ENCODE measurements at places on chromosomes 1 and 21.

GRCh38 chr1:198156111-198156744 lies 570 bp upstream of the NEK7 start:
- ATAC-seq = peak; percentile 26

DNA sequence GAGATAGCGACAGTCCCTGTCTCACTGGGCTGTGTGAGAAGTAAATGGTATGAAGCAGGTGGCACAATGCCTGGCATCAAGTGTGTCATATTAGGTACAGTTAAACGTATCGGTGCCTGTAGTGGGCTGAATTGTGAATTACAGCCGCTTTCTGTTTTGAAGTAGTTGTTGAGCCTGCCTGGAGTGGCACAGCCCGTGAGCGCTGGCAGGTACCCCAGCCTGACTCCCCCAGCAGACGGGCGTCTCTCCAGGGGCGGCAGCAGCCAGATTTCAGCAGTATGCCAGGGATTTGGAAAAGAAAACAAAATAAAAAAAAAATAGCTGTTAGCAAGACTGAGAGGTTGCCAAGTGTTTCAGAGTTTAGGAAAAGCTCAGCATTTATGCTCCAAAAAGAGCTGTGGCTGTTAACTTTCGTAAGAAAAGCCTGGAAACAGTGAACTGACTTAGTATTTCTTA lies 26.6 kb upstream of the GPR153 start:
- no peak for ATAC-seq

- ATAC-seq = peak; percentile 54
These were observed 3.3 kb upstream of the ZBTB18 start for GRCh38 chr1:244047621-244048255.

GRCh38 chr1:194816859-194817258 lies 1630.4 kb upstream of the B3GALT2 start:
- no peak for ATAC-seq

DNA sequence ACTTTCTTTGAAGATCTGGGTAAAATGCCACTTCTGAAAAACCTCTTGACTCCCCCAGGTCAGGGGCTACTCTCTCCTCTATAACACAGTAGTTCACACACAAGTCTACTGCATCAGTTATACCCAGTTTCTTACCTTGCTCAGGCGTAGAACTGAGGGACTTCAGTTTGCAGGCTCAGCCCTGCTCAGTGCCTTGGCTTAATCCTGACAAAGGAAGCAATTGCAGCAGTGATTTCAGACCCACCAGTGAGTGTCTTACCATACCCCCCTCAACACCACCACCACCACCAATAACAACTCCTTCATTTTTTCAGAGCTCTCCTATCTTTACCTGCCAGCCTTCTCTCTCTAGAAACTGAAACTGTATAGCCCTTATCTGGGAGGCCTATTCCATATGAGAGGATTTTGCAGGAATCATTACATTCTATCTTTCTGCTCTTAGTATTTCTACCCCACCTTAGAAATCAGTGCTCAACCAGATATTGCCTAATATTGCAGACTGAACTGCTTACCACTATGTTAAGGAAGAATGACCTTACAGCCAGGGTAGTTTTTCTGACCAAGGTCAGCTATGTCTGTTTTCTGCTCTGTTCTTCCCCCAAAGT lies 105.5 kb upstream of the S1PR1 start:
- no peak for ATAC-seq

GRCh38 chr21:34615487-34615814 lies 538 bp upstream of the RCAN1 start:
- peak; percentile 13 for ATAC-seq

- ATAC-seq = no peak
These were observed 2.5 kb upstream of the TSPEAR start for GRCh38 chr21:44713846-44714245.

- no peak for ATAC-seq
These were observed 20.9 kb downstream of the TTLL7 start for GRCh38 chr1:83978056-83978455.

All from activated T-helper 17 cell treated with anti-CD3 and anti-CD28 coated beads, Interleukin-2, amount 50 U/mL, for 72 hours (primary cell).